Foreskin fibroblast (primary cell): ENCODE measurements at places on chromosomes 11 and 22.

- no peak for DNase-seq
Measured at GRCh38 chr22:44193535-44193891, 12.8 kb downstream of the PARVG start.

- peak; percentile 24 for DNase-seq
Measured at GRCh38 chr22:38012604-38013072, 28.3 kb upstream of the SOX10 start.

DNA sequence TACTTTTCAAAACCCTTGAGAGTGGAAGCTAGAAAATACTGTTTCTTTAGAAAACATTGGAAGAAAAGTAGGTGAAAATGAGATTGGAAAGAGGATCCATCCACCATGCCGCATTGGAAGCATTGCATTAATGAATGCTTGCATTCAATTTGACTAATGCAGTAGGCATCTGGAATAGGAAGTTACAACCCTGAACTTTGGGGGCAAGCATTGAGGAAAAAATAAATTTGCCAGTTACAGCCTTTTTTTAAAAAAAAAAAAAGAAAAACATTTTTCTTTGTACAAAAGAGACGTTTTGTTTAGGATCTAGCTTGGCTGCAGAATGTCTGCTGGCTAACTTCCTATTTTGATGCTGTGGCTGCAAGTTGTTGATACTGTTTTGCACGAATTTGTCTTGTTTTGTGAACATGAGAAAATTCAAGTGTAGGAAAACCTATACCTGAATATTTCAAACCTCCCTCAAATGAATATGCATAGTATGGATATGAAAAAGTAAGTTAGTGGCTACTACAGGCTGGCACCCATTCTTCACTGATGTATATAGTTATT, 28.1 kb downstream of the RTN3 start:
- DNase-seq, result no peak

GRCh38 chr11:2287091-2287490, 14.6 kb downstream of the C11orf21 start:
- no peak for DNase-seq

DNA sequence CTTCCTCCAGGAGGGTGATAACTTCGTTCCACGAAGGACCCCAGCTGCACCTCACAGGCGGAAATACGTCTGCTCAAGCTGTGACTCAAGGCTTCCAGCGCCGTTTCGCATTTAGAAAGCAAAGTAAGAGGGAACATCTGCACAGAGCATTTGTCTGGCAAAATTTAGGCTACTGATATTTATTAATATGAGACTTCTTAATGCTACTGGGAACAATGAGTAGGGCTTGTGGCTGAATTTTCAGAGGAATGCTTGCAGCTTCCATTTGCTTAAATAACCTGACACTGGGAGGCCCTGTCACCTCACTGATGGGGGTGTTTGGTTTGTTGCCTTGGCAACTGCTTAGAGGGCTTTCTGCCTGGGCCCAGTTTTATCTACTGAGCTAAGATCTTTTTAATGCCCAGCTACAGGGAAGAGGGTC, 14.7 kb upstream of the ST14 start:
- DNase-seq, result no peak
